A549 treated with GW870086 at 1 μM for 4 hours (cell line): ENCODE measurements at places on chromosomes 1 and 21. TPM values are rescaled to one million over a fixed set of nuclear protein-coding genes. Genes with fewer than 3 reads are reported as not detected.

The OLIG2 gene
- total RNA-seq: not detected in 5 replicates

The ASAP3 gene
- total RNA-seq: 4.7 to 6.6 TPM (median 5.9 TPM) in 5 replicates

The FAAH gene
- 0.54 to 0.72 TPM (median 0.56 TPM) in 5 replicates for total RNA-seq

The THEM5 gene
- total RNA-seq: not detected in 5 replicates

The FCRL1 gene
- total RNA-seq: not detected in 5 replicates

The TCHHL1 gene
- total RNA-seq: 0.03 TPM in 1 of 5 replicates, not detected in the others

The ST6GALNAC3 gene
- 0.37 to 0.97 TPM (median 0.56 TPM) in 5 replicates for total RNA-seq

The EVI5 gene
- 4.9 to 8.2 TPM (median 6.4 TPM) in 5 replicates for total RNA-seq

The TMEM269 gene
- total RNA-seq: 0.05 to 0.13 TPM (median 0.08 TPM) in 5 replicates

The GPR25 gene
- not detected in 5 replicates for total RNA-seq

The GLUL gene
- total RNA-seq: 13.5 to 21.2 TPM (median 18.3 TPM) in 5 replicates

The OLFM3 gene
- total RNA-seq: not detected in 5 replicates

The KRTAP10-12 gene
- total RNA-seq: not detected in 5 replicates

The OR2L8 gene
- not detected in 5 replicates for total RNA-seq

The TMCC2 gene
- total RNA-seq: 1.5 to 1.8 TPM (median 1.6 TPM) in 5 replicates

The FTCD gene
- total RNA-seq: 0.09 TPM in 1 of 5 replicates, not detected in the others

The ZNF644 gene
- total RNA-seq: 12.6 to 20.0 TPM (median 16.8 TPM) in 5 replicates

The NCF2 gene
- 1.1 to 2.7 TPM (median 1.6 TPM) in 5 replicates for total RNA-seq

The SPRR2F gene
- total RNA-seq: not detected in 5 replicates

The SYT11 gene
- 1.0 to 1.3 TPM (median 1.1 TPM) in 5 replicates for total RNA-seq

The FCMR gene
- 3.3 to 6.4 TPM (median 4.4 TPM) in 5 replicates for total RNA-seq

The OR2T35 gene
- not detected in 5 replicates for total RNA-seq
